ENCODE measurements at places on chromosomes 2 and 18. TPM values are rescaled to one million over a fixed set of nuclear protein-coding genes. Genes with fewer than 3 reads are reported as not detected.
A peak's percentile ranks its signal among the peaks of the same experiment; 100 is the strongest.

GRCh38 chr2:166091439-166091838 lies 36.4 kb downstream of the SCN1A start:
- no peaks in the 10 kb centered on the region for H3K4me1 ChIP-seq
- no peaks in the 10 kb centered on the region for H3K36me3 ChIP-seq
- H3K27ac ChIP-seq = no peak overlapping the region
- peaks cover 7% of the 10 kb centered on the region for H3K27me3 ChIP-seq
- H3K4me3 ChIP-seq = no peak overlapping the region

GRCh38 chr2:98937906-98938305 lies 1.9 kb upstream of the CRACDL start:
- peaks cover 41% of the 10 kb centered on the region for H3K27me3 ChIP-seq
- peaks cover 8% of the 10 kb centered on the region for H3K4me1 ChIP-seq
- no peak overlapping the region for H3K27ac ChIP-seq
- H3K4me3 ChIP-seq = no peak overlapping the region

DNA sequence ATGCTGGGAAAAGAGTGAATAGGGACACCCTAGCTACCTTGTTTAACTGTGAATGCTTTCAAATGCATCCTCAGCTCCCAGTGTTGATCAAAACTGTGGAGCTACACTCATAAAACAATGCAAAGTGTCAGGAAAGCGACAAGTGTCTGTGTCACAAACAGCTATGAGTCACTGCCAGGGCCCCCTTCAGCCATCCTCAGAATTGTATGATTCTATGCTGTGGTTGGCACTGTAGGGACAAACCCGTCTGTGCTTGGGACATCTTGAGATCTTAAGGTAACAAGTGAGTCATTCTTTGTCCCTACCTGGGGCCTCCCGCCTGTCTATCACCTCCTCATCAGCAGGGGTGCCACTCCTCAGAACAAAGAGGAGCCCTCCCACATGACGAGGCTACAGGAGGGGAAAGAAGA lies 42.4 kb downstream of the KLF7 start:
- peak; percentile 92 for DNase-seq
- peak overlapping the region; percentile 88 for H3K27ac ChIP-seq
- H3K27me3 ChIP-seq = no peaks in the 10 kb centered on the region
- peaks cover 64% of the 10 kb centered on the region for H3K4me1 ChIP-seq

DNA sequence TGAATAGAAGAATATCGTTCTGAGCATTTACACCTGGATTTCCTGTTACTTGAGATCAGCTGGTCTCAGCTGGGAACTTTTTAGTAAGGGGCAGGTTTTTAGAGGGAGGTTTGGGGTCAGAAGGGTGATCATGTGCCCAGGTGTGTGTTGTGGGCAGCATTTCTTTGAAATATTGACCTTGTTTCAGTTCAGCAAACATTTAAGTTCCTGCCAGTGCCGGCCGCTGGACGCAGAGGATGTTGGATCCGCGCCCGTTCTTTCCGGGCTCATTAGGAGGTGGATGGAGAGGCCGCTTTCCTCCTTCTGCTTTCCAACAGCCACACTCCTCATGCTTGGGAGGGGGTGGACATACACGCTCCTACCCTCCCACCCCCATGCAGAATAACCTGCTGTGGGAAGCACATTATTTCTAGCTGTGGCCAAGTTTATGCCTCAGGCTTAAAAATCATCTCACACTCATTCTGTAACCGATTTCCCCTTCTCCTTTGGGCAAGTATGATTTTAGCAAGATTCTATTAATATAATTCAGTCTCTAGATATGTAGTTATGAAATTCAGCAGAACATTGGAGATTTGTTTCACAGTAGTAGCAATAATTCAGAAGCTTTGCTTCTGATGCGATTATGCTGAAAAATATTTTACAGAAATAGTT lies 131.4 kb downstream of the ZNF236 start:
- no peak overlapping the region for H3K27ac ChIP-seq
- H3K36me3 ChIP-seq = peaks cover 14% of the 10 kb centered on the region
- H3K4me3 ChIP-seq = no peak overlapping the region
- H3K27me3 ChIP-seq = no peaks in the 10 kb centered on the region

DNA sequence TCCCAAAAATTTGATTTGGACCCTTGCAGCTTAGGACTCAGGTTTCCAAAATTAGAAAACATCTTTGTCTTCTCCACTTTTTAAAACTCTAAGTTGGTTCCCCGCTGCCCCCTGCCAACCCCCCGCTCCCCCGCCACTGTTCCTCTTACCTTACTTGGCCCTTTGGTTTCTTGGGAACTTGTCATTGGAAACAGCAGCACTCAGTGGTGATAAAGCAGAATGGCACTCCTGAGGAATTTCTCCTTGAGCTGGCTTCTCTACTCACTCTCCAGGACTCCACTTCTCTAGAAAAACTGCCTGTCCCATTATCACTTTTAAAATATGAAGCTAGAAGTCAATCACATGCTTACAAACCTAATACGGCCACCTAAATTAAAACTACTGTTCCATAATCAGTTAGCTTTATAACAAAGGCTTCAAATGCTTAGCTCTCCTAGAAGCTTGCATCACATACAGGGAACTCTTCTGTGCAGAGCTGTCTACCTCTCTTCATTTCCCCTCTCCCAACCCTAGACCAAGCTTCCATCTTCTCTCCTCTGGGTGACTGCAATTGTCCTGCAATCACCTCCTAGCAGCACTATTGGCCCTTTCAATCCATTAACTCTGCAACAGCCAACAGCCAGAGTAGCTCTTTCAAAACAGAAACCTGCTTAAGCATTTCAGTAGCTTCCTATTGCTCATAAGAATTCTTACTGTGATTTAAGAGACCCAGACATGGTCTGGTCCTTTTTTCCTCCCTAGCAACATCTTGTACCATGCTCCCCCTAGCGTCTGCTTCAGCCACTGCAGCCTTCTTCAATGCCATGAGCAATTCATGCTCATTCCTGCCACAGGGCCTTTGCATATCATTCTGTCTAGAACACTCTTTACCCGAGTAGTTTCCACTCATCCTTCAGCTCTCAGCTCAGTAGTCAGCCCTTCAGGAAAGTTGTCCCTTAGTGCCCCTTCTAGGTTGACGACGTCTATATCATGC lies 15.2 kb upstream of the PLEKHM3 start:
- no peak overlapping the region for H3K27ac ChIP-seq
- peaks cover 3% of the 10 kb centered on the region for H3K4me1 ChIP-seq
- no peaks in the 10 kb centered on the region for H3K36me3 ChIP-seq
- DNase-seq = peak; percentile 93
- no peak overlapping the region for H3K4me3 ChIP-seq

GRCh38 chr2:85376291-85377065 lies 21.9 kb downstream of the ELMOD3 start:
- H3K4me1 ChIP-seq = no peaks in the 10 kb centered on the region
- no peak for DNase-seq
- H3K27ac ChIP-seq = no peak overlapping the region
- H3K4me3 ChIP-seq = no peak overlapping the region
- H3K36me3 ChIP-seq = peaks cover 49% of the 10 kb centered on the region

GRCh38 chr2:120907822-120908221 lies 172.2 kb downstream of the GLI2 start:
- no peaks in the 10 kb centered on the region for H3K4me1 ChIP-seq
- H3K4me3 ChIP-seq = no peak overlapping the region
- no peak overlapping the region for H3K27ac ChIP-seq
- DNase-seq = no peak
- no peaks in the 10 kb centered on the region for H3K27me3 ChIP-seq

DNA sequence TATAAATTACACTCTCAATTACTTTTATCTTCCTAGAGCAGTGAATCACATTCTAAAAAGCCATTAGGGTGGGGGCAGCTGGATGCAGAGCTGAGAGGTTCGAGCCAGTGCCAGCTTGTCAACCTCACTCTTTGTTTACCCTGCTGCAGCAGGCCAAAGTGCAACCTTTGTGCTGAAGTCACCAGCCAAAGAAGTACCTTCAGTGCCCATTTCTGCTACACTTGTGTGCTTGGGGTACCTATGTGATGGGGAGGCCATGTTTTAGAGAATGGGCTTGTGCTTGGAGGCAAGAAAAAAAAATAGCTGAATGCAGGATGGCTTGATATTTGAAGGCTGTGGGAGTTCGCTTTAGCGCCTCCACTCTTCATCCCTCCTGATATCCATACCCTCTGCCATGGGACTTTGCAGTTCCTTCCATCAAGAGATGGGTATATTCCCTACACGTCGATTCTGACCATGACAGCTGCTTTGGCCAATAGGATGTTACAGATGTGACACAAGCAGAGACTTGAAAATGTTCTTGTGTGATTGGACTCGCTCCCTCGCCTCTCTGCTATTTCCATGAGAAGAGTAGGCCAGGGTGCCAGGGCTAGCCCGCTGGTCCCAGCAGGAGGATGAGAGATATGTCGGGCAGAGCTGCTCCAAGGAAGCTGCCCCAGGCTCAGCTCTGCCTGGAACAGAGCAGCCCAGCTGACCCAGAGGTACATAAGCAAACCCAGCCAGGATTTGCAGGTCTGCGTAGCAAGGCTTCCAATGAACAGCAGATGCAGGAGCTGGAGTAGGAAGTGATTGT lies 12.7 kb upstream of the FZD5 start:
- no peak for DNase-seq
- no peak overlapping the region for H3K4me3 ChIP-seq
- H3K4me1 ChIP-seq = no peaks in the 10 kb centered on the region
- no peaks in the 10 kb centered on the region for H3K27me3 ChIP-seq
- no peak overlapping the region for H3K27ac ChIP-seq

GRCh38 chr2:34979148-34979547 lies 1376.4 kb upstream of the CRIM1 start:
- no peaks in the 10 kb centered on the region for H3K4me1 ChIP-seq
- no peak overlapping the region for H3K4me3 ChIP-seq
- no peaks in the 10 kb centered on the region for H3K36me3 ChIP-seq
- no peak for DNase-seq
- no peak overlapping the region for H3K27ac ChIP-seq
- H3K27me3 ChIP-seq = no peaks in the 10 kb centered on the region

- peaks cover 47% of the 10 kb centered on the region for H3K36me3 ChIP-seq
- H3K27ac ChIP-seq = no peak overlapping the region
- H3K4me1 ChIP-seq = peaks cover 36% of the 10 kb centered on the region
- H3K27me3 ChIP-seq = no peaks in the 10 kb centered on the region
- no peak for DNase-seq
- H3K4me3 ChIP-seq = no peak overlapping the region
Observed at GRCh38 chr2:202290316-202290715, 24.8 kb downstream of the NOP58 start.

DNA sequence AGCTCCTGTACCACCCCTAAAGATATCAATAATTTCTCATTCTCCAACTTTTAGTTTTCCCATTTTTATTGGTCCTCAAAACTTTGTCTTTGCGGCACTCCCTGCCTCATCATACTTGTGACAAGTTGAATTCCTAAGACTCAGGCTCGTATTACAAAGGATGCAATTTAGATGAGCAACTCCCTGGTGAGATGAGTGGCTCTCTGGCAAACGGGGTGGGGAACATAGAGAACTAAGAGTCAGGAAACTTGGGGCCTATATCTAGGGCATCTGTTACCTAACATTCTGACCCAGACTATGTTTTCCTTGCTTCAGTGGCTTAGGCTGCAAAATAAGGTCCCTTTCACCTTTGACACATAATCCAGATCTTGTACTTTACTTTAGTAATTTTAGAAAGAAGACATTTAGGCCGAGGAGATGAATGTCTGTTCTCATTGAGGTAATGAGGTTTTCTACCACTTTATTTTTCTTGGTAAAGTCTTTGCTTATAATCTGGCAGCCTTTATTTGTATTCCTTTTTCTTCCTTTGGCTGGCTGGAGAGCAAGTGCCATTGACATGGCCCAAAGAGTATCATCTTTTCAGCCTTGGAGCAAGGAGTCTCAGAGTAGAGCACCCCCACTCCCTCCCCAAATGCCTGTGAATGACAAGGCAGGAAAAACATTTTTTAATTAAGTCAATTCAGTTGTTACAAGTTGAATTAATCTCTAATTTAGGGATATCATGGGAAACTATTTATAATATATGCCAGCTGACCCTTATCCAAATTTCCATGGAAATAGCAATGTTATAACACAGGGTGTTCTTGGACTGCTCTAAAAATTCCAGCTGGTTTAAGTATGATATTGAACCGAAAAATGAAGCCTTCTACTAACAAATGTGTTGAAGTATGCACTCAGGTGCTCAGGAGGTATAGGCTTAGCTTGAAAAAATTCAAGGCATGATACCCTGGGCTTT lies 15.2 kb downstream of the TSPYL6 start:
- no peaks in the 10 kb centered on the region for H3K4me1 ChIP-seq
- H3K36me3 ChIP-seq = no peaks in the 10 kb centered on the region
- H3K4me3 ChIP-seq = no peak overlapping the region
- H3K27ac ChIP-seq = no peak overlapping the region
- no peaks in the 10 kb centered on the region for H3K27me3 ChIP-seq
- DNase-seq = no peak

GRCh38 chr18:61308795-61309393 lies 24.3 kb upstream of the CDH20 start:
- H3K27me3 ChIP-seq = no peaks in the 10 kb centered on the region
- H3K4me1 ChIP-seq = no peaks in the 10 kb centered on the region
- no peak overlapping the region for H3K4me3 ChIP-seq
- no peak overlapping the region for H3K27ac ChIP-seq
- no peaks in the 10 kb centered on the region for H3K36me3 ChIP-seq
- DNase-seq = no peak

Gene COL6A3
- total RNA-seq = 2.5 TPM

Gene PFN4
- not detected for total RNA-seq
